Stomach (tissue), 19 donors: ENCODE measurements at places on chromosomes 3 and 15. TPM values are rescaled to one million over a fixed set of nuclear protein-coding genes. Genes with fewer than 3 reads are reported as not detected.
A peak's percentile ranks its signal among the peaks of the same experiment; 100 is the strongest.

DNA sequence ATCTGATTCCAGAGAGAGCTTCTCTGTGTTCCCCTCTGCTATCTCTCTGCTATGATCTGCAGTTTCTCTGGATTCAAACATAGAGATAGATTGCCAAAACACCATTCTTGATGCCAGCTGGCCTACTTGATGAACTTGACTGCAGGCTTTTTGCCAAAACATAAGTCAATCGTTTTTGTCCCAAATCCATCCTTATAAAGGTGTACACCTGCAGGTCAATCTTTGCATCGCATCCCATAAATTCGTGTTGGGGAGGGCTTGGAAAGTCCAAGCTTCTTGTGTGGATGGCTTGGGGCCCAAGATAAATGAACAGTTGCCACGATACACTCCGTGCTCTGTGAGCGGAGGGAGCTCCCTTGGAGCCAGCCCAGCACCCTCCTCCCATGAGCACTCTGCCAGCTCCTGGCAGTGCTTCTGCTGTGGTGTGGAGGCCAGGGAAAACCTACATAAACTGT lies 2.7 kb downstream of the CERS3 start:
- DNase-seq, result peak; percentile 60

DNA sequence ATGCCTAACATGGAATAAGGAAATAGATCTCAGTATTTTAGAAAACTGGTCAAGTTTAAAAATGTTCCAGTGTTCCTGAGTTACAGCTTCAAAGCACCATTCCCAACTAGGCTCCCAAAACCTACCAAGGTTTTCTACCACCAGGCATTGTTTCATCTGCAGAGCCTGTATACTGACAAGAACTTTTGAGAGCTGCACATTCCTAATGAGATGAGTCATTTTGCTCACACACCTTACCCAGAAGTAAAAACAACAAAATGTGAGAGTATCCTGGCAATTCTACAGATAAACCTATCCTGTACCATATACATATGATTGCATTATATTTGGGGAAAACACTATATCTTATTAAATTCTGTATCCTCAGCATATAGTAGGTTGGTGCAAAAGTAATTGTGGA lies 90.7 kb downstream of the ATP8B4 start:
- no peak for DNase-seq

- peak; percentile 72 for DNase-seq
These were observed at the start of gene ALS2CL for GRCh38 chr3:46693038-46693891. ALS2CL (minus strand) TSS chr3:46693679; CDS start chr3:46689440, 4,239 bp downstream.

Gene DTX3L
- 5.8 TPM for total RNA-seq

Gene CCR3
- total RNA-seq, result not detected

DNA sequence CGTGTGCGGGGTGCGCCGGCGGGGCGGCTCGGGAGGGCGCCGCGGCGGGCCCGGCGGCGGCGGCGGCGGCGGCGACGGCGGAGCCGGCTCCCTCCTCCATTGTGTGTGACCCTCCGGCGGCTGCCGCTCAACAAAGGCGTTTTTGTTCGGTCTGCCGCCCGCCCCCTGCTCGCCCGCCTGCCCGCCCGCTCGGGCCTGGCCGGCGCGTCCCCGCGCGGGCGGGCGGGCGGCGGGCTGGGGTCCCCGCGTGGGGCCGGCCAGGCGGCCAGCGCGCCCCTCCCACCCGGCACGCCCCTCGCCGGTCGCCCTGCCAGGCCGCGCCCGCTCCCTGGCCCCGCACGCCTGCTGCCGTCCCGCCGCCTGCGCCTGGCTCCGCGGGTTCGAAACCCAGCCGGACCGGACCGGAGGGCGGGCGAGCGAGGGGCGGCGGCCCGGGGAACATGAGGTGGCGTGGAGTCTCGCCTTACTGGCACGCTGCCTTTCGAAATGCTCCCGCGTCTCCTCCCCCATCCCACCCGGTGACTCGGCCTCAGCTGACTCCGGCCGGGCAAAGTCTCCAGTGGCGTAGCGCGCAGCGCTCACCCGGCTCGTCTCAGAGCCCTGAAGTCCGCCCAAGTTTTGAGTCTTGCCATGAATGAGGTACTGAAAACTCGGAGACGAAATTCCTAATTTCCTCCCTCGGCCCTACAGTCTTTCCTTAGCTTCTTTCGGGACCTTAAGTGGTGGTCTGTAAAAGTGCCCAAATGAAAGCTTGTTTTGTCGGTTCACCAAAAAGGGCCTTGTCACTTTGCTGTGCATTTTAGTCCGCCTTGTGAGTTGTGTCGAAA lies 588 bp downstream of the MAPK6 start:
- DNase-seq, result peak; percentile 93

- peak; percentile 75 for DNase-seq
These were observed 67.9 kb upstream of the MITF start for GRCh38 chr3:69671082-69671952.

Gene ECE2
- not detected for total RNA-seq

Gene TGM5
- not detected for total RNA-seq

Gene C3orf49
- not detected for total RNA-seq

DNA sequence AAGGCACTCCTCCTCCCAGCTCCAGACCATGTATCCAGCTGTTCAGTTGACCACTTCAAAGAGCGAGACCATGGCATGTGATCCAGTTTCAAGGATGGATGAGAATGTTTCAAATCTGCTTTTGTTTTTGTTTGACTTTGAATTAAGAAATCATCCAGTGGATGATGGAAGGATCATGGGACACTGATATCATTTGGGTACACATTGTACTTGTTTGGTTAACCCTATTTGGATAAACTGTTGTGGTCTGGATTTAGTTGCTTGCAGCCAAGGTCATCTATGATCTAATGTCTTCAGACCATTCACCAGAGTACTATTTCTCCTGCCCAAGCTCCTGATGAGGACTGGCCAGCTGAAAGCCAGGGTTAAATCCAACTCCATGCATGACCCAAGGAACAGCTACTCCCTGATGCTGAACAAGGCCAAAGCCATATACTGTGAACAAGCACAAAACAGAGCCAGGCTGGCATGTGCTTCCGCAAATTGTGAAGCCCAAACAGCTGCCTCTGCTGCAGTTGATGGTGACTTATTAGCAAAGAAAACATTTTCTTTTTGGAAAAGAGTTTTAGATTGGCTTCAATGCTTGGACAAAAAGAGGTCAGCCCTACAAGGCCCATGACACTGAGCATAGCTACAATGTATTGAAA lies 5.2 kb upstream of the ADAMTS17 start:
- DNase-seq, result no peak

- DNase-seq, result no peak
These were observed 15.0 kb upstream of the SEC22A start for GRCh38 chr3:123186695-123187094.

DNA sequence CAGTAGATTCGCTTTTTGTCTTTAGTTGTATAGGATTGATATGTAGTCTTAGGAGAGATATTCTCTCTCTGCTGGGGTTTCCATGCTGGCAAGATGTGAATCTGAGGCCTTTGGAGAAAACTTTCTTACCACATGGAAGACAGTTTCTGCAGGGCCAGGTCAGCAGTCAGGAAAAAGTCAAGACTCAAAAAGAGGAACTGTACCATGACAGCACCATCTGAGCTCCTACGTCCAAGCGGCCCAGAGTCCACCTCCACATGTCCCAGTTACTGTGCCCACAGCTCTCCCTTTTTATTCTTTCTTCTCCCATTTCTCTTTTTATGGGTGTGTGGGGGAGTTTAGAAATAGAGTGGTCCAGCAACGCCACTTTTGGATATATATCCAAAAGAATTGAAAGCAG lies 172.0 kb downstream of the MTHFS start:
- no peak for DNase-seq

GRCh38 chr3:154078672-154079071 lies 42.5 kb upstream of the ARHGEF26 start:
- no peak for DNase-seq

DNA sequence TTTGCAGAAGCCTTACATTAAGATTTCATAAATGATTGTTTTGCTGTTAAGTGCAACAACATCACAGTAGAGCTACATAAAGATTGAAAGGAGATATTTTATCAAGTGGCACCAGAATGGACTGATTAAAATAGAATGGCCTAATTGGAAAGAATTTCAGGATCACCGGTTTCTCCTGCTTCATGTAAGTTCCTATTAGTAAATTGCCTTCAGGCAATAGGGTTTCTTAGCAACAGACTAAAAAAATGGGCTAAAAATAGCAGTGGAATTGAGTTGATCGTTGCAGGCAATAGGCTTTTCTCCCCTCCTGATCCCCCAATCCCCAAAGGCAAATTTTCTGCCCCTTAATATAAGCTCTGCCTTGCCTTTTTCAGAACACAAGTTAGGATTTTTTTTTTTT lies 917 bp downstream of the LNP1 start:
- peak; percentile 75 for DNase-seq

- no peak for DNase-seq
These were observed 77.9 kb upstream of the DCLK3 start for GRCh38 chr3:36842275-36842674.

Gene STAB1
- 51.6 TPM for total RNA-seq

DNA sequence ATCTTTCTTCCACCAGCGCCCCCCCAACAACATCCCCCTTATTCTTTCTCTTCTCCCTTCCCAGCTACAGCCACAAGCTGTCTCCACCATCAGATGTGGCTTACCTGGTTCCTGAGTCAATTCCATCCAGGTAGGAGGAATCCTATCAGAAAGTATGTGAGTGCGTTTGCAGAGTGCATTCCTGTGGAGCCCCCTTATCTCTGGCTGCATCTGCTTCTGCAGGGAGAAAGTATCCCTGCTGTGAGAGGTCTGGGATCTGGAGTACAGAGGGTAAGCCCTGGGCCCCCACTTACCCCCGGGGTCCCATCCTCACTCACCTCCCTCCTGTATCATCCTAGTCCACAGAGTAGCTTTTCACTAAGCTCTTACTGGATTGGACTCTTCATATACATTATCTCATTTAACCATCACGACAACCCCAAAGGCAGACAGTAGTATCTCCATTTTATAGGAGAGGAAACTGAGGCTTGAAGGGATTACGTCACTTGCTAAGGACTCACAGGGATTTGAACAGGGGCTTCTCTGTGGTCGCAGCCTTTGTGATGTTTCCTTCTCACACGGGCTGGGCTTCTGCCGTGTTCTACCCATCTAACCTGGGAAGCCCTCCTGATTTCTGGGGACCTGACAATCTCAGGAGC lies 22.2 kb upstream of the MAGEF1 start:
- no peak for DNase-seq
